GOT3 (cell line): ENCODE measurements at places on chromosomes 7 and 10.

DNA sequence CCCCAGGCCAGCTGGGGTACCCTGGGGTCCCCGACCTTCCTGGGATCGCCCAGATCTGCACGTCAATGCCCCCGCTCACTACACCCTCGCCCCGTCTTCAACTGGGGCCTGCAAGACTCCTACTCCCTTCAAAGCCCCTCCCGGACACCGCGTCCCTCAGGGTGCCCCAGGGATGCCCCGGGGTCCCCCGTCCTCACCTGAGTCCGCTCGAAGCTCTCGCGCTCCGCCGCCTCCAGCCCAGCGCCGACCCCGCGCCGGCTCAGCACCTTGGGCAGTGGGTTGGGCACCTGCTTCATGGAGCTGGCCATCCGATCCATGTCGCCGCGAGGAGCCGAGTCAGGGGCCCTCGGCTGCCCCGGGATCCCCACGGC is at the start of gene HIP1:
Gene HIP1, minus strand, starts transcription at position 338 of the 371 bp plus-strand sequence. Its CDS starts 21 bp downstream, at position 317.
- no peak for DNase-seq

DNA sequence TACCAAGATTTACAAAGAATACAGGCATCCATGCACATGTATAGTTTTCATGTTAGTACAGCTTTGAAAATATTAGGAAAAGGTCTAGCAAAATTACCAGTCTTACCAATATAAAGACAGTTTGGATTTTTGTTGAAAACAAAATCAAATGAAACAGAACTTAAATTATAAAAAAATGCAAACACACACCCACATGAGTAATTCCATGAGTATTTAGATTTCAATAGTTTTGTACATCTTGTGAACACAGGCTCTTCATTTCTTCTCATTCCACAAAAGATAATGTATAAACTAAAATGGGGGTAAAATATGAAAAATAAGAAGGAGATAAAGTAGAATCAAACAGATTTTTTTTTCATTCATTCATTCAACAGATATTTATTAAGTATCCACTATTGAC is 682.2 kb upstream of the ANKRD30A start:
- DNase-seq, result no peak

- DNase-seq, result no peak
Observed at GRCh38 chr7:133258174-133258573, 5.3 kb downstream of the EXOC4 start.

GRCh38 chr7:22821702-22822485 is 755 bp downstream of the TOMM7 start:
- no peak for DNase-seq

DNA sequence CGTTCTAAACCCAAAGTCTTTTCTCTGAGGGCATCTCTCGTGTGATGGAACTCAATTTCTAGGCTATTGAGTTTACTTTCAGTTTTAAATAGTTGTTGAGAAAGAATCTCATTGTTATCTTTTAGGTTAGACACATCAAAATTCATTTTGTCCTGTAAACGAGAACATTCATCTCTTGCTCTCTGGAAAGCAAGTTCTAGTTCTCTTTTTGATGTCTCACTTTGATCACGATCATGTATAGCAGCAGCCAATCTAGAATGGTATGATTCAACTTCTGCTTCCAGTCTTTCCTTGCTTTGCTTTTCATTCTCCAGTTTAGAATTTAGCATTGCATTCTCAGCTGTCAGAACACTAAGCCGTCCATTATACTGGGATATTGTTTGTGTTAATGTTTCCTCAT is 65.1 kb downstream of the ANKRD26 start:
- DNase-seq, result no peak

DNA sequence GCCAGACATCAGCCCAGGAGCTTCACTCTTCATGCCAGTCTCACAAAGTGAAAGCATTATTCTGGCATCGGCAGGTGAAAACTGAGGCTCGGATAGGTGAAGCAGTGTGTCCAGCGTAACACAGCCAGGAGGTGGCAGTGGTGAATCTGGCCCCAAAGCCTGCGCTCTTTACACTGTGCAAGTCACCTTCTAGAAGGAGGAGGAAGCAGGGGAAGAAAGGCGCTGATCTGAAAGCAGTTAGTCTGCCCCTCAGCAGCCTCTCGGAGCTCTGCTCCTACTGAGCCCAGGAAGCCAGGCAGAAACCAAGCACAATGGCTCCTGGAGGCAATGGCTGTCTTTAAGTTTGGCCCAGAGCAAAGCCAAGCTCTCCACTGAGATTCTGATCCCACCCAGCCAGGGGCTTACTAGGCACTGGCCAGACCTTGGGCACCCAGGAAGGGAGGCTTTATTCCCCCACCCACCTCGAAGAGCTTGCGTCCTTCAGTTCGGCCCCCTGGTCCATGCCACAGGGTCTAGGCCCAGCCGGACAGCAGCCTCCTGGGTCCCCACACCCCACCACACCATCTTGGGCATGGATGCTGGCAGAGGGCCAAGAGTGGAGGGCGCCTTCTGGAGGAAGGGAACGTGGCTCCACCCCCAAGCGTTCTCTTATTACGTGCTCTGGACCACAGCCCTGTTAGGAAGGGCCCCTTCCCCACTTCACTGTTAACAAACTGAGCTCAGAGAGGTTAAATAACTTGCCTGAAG is 104.5 kb downstream of the GRID1 start:
- DNase-seq, result no peak

GRCh38 chr7:1124164-1124563 is 35.8 kb downstream of the ZFAND2A start:
- no peak for DNase-seq

- DNase-seq, result no peak
Observed at GRCh38 chr10:11017570-11018431, at the start of gene CELF2. Gene CELF2, plus strand, starts transcription at chr10:11017872. Its CDS starts 218 bp downstream, at chr10:11018090.

- no peak for DNase-seq
Observed at GRCh38 chr10:62653254-62653653, 151.3 kb upstream of the ADO start.

DNA sequence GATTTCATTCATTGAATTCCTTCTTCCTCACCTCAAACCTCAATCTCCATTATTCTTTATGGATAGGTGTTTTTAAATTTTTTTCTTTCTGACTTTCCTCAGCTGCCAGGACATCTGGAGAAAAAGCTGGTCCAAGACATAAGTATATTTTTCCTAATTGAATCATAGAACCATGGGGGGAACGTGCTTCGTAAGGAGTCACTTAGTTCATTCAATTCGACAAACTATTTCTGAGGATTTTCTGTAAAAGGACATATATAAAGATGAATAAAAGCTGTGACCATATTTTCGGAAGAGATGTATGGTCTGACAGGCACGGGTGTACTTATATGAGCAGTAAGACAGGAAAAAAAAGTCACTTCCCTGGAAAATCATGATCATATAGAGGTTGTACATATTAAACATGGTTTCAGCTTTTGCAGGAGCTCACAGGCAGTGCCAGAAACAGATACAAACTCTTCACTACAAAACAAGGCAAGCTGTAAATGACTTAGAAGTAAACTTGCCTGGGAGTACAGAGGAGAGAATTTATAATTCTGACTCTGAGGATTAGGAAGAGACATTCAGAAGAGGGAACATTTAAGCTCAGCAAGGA is 88.2 kb upstream of the EGR2 start:
- no peak for DNase-seq

DNA sequence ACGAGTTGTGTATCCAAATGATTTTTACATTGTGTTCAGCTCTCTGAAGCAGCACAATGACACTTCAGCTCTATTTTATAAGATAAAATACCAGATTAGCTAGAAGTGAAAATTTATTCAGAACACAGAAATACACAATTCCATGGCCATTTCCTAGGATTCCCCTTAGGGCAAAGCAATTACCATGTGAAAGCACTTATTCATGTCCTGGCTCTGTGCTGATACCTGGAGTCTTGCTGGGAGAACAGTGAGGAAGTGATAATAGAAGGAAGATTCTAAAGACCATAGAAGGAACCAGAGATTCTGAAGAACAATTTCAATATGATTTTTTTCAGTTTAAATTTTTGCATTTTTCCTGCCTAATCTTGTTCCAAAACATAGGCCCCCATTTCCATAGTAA is 657.4 kb upstream of the ZWINT start:
- DNase-seq, result no peak

DNA sequence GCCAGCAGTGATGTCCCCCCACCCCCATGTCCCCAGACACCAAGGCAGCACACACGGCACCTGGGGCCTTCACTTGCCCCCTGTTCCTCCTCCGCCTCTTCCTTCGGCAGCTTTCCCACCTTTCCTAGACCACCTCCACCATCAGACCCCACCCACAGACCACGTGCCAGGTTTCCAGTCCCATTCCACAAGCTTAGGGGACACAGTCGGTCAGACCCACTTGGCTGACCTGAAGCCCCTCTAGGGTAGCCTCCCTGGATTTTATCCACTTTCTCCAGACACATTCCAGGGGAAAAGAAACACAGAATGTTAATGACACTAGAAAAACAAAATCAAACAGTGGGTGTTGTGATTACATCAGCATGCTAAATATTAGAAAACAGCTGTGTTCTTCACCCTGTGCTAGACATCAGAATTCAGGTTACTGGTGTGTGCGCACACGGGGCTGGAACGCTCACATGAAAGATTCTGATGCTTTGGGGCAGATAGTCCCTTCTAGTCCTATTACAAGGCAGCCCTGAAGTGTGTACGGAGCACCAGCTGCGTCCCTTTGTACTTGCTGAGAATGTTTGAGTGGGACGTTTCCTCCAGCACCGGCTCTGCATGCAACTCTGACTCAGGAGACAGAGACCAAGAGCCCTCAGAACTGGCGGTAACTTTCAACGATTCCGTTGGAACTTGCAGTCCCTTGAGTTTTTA is 75.5 kb upstream of the PPP2R2D start:
- no peak for DNase-seq

GRCh38 chr7:123649964-123650363 is 5.7 kb upstream of the LMOD2 start:
- DNase-seq, result no peak

DNA sequence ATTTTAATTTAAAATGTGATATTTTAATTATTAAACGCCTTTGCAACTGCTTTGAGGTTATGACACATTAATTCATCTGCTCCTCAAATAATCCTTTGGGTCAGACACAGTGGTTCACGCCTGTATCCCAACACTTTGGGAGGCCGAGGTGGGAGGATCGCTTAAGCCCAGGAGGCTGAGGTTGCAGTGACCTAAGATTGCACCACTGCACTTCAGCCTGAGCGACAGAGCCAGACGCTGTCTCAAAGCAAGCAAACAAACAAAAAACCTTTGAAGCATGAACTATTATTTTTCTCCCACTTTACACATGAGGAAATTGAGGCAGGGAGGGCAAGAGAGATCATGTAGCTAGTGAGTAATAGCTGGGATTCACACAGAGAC is 1.5 kb upstream of the POLD2 start:
- no peak for DNase-seq

GRCh38 chr7:48667407-48667806 is 256.9 kb upstream of the CDC14C start:
- no peak for DNase-seq

DNA sequence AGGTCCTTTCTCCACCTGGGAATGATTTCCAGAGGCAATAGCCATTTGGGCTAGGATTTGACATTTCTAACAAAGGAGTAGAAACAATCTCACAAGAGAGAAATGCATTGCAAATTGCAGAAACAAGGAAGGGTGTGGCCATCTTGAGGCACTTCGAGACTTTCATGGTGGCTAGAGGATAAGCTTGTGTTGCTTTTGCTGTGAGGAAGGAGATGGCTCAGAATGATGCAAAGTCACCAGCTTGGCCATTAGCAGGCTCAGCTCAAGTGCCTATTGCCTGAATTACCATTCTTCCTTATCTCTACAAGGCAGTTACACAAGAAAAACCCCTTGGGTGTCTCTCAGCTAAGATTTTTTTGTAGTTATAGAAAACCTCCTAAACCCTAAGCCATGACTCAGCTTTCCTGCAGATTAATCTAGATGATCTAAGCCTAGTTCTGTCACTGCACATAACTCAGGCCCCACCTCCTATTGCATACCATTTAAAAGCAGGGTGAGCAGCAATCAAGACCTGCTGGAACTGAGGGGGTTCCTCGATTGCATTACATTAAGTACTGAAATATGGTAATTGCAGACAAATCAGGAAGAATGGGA is 683.1 kb downstream of the NRG3 start:
- no peak for DNase-seq

DNA sequence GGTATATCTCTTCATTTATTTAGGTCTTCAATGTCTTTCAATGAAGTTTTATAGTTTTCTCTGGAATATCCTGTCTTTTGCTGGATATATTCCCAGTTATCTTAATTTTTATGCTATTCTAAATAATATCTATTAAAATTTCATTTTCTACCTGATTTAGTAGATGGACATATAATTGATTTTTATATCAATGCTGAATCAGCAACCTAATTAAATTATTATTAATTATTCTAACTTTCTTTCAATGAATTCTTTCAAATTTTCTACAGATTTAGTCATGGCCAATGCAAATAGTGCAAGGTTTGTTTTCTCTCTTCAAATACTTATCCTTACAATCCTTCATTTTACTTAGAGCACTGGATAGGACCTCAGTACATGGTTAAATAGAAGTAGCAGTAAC is 56.8 kb downstream of the DENND11 start:
- DNase-seq, result no peak

GRCh38 chr7:23184709-23185359 is 3.0 kb downstream of the NUP42 start:
- no peak for DNase-seq

GRCh38 chr7:158497627-158498026 is 90.0 kb downstream of the PTPRN2 start:
- DNase-seq, result no peak
